ENCODE measurements at places on chromosomes 5 and 9.

DNA sequence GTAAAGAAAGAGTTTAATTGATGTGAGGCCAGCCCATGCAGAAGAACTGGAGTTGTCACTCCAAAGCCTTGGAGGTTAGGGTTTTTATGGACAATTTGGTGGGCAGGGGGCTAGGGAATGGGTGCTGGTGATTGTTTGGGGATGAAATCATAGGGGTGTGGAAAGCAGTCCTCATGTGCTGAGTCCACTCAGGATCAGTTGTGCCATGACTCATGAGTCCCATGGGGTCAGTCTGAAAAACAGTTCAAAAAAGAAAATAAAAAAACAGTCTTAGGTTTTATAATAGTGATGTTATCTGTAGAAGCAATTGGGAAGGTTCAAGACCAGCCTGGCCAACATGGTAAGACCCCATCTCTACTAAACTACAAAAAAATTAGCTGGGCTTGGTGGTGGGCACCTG is 162.3 kb downstream of the KDM4C start:
- DNase-seq = peak; percentile 51

- DNase-seq = peak; percentile 91
Observed at GRCh38 chr9:111965566-111966019, 69.0 kb downstream of the UGCG start.

DNA sequence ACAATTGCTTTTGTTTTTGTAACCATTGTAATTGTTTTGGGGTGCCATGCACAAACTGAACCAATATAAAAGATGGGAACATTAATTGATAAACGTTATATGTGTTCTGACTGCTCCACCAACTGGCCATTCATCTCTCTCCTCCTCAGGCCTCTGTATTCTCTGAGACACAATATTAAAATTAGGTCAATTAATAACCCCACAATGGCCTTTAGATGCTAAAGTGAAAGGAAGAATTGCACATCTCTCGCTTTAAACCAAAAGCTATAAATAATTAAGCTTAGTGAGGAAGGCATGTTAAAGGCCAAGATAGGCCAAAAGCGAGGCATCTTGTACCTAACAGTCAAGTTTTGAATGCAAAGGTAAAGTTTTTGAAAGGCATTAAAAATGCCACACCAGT is 448.4 kb upstream of the ITGA1 start:
- DNase-seq = no peak

DNA sequence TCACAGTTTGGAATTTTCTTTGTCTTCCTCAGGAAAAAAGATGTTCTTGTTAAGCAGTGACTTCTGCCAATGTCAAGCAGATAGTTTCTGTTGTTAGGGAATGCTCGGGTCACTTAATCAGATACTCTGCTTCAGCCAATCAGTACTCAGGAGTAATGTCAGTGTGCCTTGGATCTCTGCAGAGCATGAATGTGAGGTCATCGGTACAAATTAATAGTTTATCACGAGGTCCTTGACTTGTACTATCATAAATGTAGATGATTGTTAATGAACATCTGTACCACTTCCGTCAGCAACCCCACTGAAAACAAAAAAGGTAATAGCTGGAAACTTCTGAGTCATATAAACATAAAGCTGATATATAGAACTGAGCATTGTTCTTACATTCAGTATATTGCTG is 73.6 kb downstream of the FBXL7 start:
- no peak for DNase-seq

DNA sequence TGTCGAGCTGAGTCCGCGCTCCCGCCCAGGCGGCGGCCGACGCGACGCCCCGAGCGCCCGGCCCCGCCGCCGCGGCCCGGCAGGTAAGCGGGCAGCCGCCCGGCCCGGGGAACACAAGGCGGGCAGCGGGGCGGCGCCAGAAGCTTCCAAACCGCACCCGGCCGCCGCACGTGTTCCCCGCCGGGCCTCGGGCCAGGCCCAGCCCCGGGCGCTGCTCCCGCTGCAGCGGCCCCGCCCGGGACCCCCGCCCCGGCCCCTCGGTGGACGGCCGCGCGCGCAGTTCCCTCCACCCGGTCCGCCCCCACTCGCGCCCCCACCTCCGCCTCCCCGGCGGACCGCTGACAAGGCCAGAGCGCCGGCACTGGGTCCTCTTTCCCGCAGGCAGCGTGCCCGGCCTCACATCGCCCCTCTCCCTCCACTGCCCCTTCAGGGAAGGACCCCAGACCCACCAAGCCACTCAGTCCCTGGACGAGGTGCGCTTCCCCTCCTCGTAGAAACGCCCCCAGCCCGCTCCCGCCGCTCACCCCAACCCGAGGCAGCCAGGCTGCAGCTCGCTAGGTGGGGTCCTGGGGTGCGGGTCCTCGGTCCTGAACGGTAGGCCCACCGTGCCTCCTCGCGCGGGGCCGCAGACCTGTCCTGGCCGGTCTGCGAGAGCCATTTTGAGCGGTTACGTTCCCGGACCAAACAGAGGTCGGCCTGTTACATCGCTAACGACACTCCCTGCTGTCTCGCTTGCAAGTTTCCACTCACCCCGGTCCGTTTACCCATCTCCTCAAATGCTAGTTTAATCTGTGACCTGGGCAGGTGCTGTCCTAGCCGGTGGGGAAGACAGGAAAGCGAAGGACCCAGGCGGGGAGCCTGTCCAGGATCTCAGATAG is 475 bp downstream of the WDR5 start:
- DNase-seq = no peak

GRCh38 chr5:179422908-179423481 is 77.7 kb upstream of the ADAMTS2 start:
- no peak for DNase-seq

DNA sequence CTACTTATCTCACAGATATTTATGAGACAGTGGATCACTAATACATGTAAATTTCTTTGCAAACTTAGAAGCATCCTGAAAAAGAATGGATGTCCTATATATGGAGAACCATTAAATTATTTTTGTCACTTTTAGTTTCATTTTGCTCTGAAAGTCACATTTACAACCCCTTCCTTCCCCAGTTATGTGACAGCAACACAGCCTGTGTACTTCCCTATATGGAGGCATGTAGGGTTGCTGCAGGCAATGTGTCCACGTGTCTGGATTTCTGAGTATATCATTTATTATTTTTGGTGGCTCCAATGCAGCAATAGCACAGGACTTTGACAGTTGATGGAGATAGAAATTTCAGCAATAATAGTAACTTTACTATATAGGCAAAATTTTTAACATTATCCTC is 156.4 kb downstream of the ST8SIA4 start:
- DNase-seq = no peak

GRCh38 chr9:83622939-83623678 is at the start of gene IDNK:
IDNK (plus strand) TSS chr9:83623143; CDS start chr9:83623172, 29 bp downstream.
- no peak for DNase-seq

DNA sequence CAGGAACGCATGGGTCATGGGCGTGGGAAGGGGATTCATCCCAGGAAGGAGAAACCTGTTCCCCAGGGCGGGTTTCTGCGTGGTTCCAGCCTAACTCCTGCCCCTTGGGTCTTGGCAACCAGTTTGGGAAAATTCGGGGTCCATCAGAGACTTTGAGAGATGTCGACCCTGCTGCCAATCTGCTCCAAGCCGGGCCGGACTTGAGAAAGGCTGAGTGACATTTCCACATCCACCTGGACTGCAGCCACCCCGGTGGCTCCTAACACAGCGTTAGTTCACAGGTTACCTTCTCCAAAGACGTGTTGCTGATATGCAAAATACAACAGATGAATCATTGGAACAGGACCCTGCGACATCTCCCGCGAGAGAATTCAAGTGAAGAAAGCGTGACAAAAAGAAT is 627.2 kb downstream of the IRX1 start:
- no peak for DNase-seq

DNA sequence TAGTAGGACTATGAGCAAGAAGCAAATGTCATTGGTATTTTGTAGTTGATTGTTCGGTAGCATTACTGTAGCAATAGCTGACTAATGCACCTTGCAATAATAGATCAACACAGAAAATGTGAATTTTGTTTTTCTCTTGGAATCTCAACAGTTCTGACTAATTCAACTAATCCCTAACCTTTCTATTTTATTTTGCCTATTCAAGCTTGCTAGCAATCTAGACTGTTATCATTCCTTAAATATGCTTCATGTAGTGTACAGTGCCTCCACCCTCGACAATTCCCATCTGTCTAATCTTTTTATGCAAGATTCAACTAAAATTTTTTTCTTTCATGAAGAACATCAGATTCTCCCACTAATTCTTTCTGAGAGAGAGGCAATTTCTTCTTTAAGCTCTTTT is 570.6 kb downstream of the PDE4D start:
- no peak for DNase-seq

Data from stromal cell of bone marrow (primary cell).